ENCODE measurements at places on chromosomes 1 and 21. TPM values are rescaled to one million over a fixed set of nuclear protein-coding genes. Genes with fewer than 3 reads are reported as not detected.
A peak's percentile ranks its signal among the peaks of the same experiment; 100 is the strongest.

DNA sequence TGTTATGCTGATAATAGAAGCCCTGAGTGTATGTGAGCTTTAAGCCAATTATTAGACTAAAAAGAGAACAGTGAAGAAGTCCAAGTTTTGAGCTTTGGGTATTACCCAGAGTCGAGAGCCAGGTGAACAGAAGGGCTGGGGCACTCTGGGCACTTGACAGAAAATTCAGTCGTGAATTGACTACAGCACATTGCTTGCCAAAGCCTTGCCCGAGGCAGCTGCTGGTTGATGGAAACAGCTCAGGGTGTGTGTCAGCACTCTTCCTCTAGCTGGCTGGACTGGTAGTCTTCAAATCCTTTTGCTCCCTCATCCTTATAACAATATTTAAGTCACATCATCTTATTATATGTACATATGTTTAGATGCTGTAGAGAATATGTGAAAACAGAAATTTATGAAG is 21.3 kb downstream of the PDE4B start:
- H3K27ac ChIP-seq, result no peak overlapping the region
- no peak overlapping the region for H3K4me3 ChIP-seq
- no peaks in the 10 kb centered on the region for H3K4me1 ChIP-seq
- no peaks in the 10 kb centered on the region for H3K27me3 ChIP-seq

Gene KRTAP23-1
- not detected for total RNA-seq

DNA sequence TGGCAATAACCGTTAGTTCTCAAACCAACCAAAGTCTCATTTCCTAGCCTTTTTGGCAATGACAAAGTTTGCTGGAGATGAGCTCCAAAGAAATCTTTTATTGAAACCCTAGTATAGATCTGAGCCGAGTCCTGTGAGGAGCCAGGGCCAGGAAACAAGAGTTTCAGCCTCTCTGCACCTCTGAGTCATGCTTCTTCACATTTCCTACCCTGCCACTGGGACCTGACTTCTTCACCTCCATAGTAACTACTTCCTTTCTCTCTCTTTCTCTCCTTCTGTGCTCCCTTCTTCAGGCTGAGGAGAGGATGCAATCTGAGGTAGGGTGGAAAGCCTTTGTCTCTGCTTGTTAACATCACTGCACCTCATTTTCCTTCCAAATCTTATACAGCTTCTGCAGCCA is 38.7 kb upstream of the IPO9 start:
- DNase-seq, result no peak
- peaks cover 38% of the 10 kb centered on the region for H3K36me3 ChIP-seq
- no peaks in the 10 kb centered on the region for H3K27me3 ChIP-seq
- no peak overlapping the region for H3K4me3 ChIP-seq
- H3K4me1 ChIP-seq, result no peaks in the 10 kb centered on the region

GRCh38 chr21:44006017-44006619 is 6.0 kb upstream of the TRAPPC10 start:
- no peaks in the 10 kb centered on the region for H3K27me3 ChIP-seq
- DNase-seq, result no peak
- H3K4me3 ChIP-seq, result no peak overlapping the region
- peaks cover 8% of the 10 kb centered on the region for H3K4me1 ChIP-seq
- no peak overlapping the region for H3K27ac ChIP-seq

Gene CLEC20A
- not detected for total RNA-seq

DNA sequence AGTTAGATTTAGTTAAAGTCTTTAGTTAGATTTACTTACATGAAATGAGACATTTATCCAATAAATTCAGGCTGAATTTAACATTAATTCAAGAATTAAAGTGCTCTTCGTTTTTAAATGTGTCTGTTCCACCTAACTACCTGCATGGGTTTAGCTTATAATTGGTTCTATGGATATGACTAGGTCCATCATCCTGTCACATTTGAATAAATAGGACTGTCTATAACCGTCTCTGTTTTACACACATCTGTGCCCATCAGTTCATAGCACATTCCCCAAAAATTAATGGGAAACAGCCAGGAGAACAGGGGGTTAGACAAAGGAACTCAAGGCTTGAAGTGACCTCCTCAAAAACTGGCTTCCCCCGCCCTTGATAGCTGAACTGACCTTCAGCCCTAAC is 219.6 kb downstream of the MRPL39 start:
- no peak overlapping the region for H3K4me3 ChIP-seq
- DNase-seq, result no peak
- H3K27ac ChIP-seq, result no peak overlapping the region
- H3K27me3 ChIP-seq, result no peaks in the 10 kb centered on the region

DNA sequence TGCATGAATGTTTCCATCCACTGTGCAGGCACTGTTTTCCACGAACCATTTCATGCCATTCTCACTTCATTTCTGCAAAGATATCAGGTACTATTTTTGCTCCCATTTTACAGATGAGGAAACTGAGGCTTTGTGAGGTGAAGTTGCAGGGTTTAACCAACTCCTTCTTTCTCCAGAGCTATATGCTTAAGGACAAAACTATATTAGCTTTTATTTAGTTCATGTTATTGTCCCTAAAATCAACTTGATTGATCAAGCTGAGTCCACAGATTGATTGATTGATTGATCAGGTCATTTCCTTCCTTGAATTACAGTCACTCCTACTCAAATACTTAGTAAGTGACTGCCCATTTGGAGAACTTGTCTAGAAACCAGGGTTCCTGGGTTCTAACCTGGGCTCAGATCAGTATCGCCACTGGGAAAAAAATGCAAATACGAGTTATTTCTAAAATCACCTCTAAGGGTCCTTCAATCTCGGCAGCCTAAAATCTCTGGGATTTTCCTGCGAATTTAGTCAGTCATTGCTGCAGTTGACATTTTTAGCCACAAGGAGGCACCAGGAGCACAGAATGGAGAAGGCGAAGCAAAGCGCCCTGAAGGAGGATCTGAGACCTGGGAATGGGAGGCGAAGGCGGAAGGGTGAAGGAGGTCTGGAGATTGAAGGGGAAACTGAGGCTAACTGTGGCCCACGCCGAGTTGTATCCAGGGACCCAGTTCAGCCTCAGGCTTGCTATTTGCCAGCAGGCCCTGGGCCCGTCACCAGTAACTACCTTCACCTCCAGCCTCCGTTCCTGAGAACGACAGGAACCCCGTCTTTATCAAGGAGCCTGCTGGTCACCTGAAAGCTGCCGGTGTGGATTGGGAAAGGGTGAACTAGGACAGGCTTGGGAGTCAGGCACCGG is 14.3 kb upstream of the MUL1 start:
- H3K27ac ChIP-seq, result no peak overlapping the region
- no peaks in the 10 kb centered on the region for H3K36me3 ChIP-seq
- H3K4me1 ChIP-seq, result no peaks in the 10 kb centered on the region
- H3K27me3 ChIP-seq, result peaks cover 80% of the 10 kb centered on the region
- H3K4me3 ChIP-seq, result no peak overlapping the region

Gene F13B
- total RNA-seq, result not detected

GRCh38 chr1:86758570-86758969 is 54.2 kb downstream of the SH3GLB1 start:
- no peak overlapping the region for H3K27ac ChIP-seq
- H3K36me3 ChIP-seq, result no peaks in the 10 kb centered on the region
- no peaks in the 10 kb centered on the region for H3K4me1 ChIP-seq

GRCh38 chr1:209105701-209106100 is 477.8 kb upstream of the CAMK1G start:
- H3K4me3 ChIP-seq, result no peak overlapping the region
- H3K4me1 ChIP-seq, result peaks cover 9% of the 10 kb centered on the region
- H3K27ac ChIP-seq, result no peak overlapping the region
- no peaks in the 10 kb centered on the region for H3K36me3 ChIP-seq
- no peak for DNase-seq

Gene KIF26B
- 1.2 TPM for total RNA-seq

- DNase-seq, result no peak
- no peaks in the 10 kb centered on the region for H3K27me3 ChIP-seq
- no peak overlapping the region for H3K4me3 ChIP-seq
- no peaks in the 10 kb centered on the region for H3K36me3 ChIP-seq
Measured at GRCh38 chr1:36350659-36351226, 27.3 kb upstream of the EVA1B start.

Gene RUNX3
- total RNA-seq, result not detected

DNA sequence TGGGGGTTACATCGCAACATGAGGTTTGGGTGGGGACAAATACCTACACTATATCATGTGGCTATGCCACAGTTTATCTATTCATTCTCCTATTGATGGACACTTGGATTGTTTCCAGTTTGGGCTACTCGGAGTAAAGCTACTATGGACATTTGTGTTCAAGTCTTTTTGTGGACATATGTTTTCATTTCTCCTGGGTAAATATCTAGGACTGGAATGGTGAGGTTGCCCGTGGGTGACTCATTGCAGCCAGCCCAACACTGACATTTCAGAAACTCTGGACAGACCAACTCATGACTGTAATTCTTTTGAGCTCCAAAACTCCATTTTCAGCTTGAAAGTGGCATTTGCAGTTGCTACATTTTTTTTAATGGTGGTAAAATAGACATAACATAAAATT is 82.7 kb downstream of the KAZN start:
- H3K27me3 ChIP-seq, result no peaks in the 10 kb centered on the region
- peaks cover 25% of the 10 kb centered on the region for H3K4me1 ChIP-seq
- H3K4me3 ChIP-seq, result no peak overlapping the region
- DNase-seq, result no peak

Gene PCAT6
- 4.2 TPM for total RNA-seq

DNA sequence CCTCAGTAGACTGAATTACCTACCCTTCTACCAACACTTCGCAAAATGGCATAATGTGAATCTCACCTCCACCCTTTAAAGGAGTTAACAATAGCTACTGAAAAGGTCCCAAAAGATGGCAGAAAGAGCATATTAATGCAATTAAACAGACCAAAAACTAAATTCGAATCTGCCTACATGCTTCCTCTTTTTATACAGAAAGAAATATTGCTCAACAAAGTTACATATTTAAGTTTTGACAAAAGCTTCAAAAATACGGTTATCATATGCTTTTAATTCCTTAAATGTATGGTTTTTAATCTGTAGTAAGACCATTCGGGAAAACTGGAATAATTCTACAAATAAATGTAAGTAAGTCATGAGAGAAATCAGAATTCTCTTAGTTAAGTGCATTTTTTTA is 2.2 kb downstream of the APP start:
- H3K27ac ChIP-seq, result no peak overlapping the region
- H3K36me3 ChIP-seq, result no peaks in the 10 kb centered on the region
- H3K27me3 ChIP-seq, result peaks cover 10% of the 10 kb centered on the region
- H3K4me1 ChIP-seq, result peaks cover 37% of the 10 kb centered on the region
- peak overlapping the region; percentile 98 for H3K4me3 ChIP-seq

GRCh38 chr1:218742467-218743262 is 397.5 kb downstream of the TGFB2 start:
- H3K4me3 ChIP-seq, result no peak overlapping the region
- no peaks in the 10 kb centered on the region for H3K27me3 ChIP-seq
- no peaks in the 10 kb centered on the region for H3K36me3 ChIP-seq

DNA sequence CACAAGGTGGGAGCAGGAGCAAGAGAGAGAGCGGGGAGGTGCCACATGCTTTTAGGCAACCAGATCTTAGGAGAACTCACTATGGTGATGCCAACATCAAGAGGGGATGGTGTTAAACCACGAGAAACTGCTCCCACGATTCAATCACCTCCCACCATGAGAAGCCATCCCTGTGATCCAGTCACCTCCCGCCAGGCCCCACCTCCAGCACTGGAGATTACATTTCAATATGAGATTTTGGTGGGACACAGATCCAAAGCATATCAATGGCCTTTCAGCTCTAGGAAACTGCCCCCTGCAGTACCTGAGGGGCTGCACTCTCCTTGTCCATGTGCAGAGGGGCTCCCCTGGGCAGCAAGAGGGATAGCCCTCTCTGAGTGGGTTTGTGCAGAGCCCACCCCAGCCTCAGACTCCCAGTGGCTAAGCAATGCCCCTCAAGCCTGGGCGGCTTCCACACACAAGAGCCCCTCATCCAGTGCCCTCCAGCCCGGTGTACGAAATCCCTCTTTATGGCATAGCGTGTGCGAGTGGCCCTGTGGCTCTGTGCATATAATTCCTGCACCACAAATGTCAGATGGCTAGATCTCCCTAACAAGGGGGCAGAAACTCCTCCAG is 15.5 kb upstream of the PRDM16 start:
- H3K27ac ChIP-seq, result no peak overlapping the region
- peaks cover 44% of the 10 kb centered on the region for H3K27me3 ChIP-seq
- no peak for DNase-seq
- H3K36me3 ChIP-seq, result no peaks in the 10 kb centered on the region
- H3K4me1 ChIP-seq, result no peaks in the 10 kb centered on the region

DNA sequence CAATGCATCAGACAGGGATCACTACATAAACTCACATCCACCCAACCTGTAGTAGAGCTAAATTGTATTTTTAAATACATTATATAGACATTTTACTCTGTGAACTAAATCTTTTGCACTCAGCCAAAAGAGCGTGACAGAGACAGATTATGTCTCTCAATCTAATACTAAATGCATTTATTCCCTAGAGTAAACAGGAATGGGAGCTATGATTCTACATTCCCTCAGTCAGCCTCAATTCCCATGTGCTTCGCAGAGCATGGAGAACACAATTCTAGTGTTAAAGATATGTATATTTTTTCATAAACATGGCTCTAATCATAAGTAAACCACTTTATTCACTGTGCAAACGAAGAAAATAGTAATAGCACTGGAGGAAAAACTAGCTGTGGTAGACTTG is 16.5 kb downstream of the PIGK start:
- no peaks in the 10 kb centered on the region for H3K4me1 ChIP-seq
- H3K36me3 ChIP-seq, result no peaks in the 10 kb centered on the region
- H3K27ac ChIP-seq, result no peak overlapping the region
- no peak for DNase-seq
- no peaks in the 10 kb centered on the region for H3K27me3 ChIP-seq
- H3K4me3 ChIP-seq, result no peak overlapping the region

GRCh38 chr1:70265946-70266345 is 44.8 kb downstream of the SRSF11 start:
- DNase-seq, result no peak
- H3K4me1 ChIP-seq, result no peaks in the 10 kb centered on the region
- no peak overlapping the region for H3K4me3 ChIP-seq
- no peaks in the 10 kb centered on the region for H3K36me3 ChIP-seq

GRCh38 chr1:153368495-153368894 is 6.9 kb downstream of the S100A12 start:
- H3K27me3 ChIP-seq, result no peaks in the 10 kb centered on the region

DNA sequence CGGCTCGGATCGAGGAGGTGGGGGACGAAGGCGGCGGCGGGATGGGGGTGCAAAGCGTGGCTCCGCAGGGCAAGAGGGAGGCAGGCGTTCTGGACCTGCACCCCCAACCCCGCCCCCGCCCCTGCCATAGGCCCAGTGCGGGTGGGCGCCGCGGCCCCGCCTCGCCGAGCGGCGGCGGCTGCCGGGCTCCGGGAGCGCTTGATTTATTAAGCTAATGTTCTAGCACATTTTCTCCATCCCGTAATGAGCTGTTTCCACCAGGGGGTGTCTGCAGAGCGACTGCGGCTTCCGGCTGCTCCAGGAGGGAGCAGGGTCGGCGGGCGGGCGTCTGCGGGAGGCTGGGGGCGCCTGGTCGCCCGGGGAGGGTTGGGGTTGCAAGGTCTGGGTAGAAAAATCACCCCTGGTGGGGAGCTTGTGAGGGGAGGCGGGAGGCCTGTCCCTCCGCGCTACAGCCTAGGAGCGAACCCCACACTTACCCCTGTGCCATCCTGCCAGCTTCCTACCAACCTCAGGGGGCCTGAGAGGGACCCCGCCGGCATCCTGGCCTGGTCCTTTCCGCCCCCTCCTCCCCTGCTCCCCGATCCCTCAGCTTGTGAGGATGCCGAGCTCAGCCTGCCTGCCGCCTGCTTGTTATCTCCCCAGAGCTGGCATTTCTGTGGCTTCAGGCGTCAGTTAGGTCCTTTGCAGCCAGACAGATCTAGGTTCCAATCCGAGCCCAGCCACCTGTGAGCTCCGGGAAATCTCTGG is 48.5 kb upstream of the ACOT11 start:
- no peaks in the 10 kb centered on the region for H3K36me3 ChIP-seq
- H3K27me3 ChIP-seq, result peaks cover 29% of the 10 kb centered on the region
- no peak overlapping the region for H3K27ac ChIP-seq
- H3K4me3 ChIP-seq, result peak overlapping the region; percentile 50
- H3K4me1 ChIP-seq, result peaks cover 13% of the 10 kb centered on the region

GRCh38 chr1:100713626-100714025 is 5.9 kb upstream of the VCAM1 start:
- no peaks in the 10 kb centered on the region for H3K36me3 ChIP-seq
- no peaks in the 10 kb centered on the region for H3K27me3 ChIP-seq
- H3K27ac ChIP-seq, result no peak overlapping the region

Data from neural progenitor cell (in vitro differentiated cells).